ENCODE measurements at places on chromosomes 16 and 17. TPM values are rescaled to one million over a fixed set of nuclear protein-coding genes. Genes with fewer than 3 reads are reported as not detected.

- DNase-seq: no peak
Observed at GRCh38 chr16:76035689-76036088, 241.5 kb upstream of the CNTNAP4 start.

DNA sequence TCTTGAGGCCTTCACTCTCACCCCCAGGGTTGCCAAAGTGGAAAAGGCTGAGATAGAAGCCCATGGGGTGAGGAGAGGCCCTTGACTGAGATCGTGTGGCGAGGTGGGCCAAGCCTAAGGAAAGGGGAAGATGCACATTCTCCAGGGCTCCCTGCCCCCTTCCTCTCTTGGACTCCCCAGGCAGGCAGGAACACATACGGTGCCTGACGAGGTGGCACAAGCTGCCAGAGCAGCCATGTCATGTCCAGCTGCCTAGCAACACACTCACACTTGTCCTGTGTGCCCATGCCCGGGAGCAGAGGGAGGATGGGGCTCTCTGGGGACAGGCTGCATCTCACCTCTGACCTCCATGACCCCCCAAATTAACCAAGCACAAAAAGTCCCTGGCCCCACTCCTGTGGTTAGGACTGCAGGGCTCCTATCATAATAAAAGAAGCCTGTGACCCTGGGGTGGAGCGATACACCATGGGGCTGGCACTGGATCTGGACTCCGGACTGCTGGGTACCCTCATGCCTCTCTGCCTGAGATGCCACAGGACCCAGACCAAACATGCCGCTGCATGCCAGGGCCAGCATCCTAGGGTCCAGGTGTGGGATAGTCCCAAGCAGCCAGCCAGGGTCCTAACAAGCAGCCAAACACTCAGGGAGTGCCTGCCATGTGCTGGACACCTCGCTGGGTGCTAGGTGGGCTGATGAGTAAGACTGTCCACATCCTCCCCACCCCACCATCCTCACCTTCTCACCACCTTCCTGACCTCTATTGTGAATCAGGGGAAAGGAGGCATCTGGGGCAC is 2.6 kb downstream of the GIT1 start:
- DNase-seq: no peak

- no peak for DNase-seq
Observed at GRCh38 chr16:49967012-49967559, 57.9 kb upstream of the CNEP1R1 start.

DNA sequence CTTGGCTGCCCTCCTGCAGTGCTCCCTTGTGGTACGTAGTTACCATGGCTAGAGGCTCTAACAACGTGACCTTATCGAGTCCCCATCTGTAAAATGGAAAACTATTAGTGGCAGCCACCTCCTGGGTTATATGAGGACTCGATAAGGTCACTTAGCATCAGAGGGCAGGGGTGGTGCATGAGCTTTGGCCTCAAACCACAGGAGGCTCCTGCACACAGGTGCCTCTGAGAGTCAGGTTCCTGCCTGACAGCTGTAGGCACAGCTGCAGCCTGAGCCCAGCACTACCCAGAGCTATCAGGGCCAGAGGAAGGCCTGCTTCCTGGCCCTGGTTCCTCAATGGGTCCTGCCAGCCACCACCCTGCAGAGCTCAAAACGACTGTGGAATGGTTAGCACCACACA is 57.2 kb upstream of the SEC14L1 start:
- peak; percentile 47 for DNase-seq

GRCh38 chr16:84970447-84971127 is 40.7 kb downstream of the ZDHHC7 start:
- peak; percentile 82 for DNase-seq

DNA sequence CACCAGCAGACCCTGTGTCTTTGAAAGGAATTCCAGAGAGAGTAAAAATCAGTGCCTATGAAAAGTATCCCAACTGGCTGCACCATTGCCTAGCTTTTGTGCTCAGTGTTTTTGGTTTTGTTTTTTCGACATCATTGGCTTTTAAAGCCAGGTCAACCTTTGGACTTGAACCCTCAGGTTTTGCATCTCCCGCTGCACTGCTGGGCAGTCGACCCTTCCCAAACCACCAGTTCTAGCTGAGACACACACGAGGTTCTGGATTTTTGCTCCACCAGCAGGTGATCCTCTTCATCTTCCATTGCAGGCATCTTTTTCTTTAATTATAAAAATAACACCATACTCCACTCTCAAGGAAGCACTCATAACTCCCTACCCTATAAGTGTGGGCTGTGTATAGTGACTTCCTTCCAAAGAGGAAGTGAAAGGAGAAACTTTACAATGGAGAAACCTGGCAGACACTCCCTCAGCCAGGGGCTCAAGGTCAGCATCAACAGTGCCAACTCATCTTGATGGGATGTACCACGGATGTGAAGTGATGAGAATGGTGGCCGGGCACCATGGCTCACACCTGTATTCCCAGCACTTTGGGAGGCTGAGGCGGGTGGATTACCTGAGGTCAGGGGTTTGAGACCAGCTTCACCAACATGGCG is 57.8 kb downstream of the BMERB1 start:
- no peak for DNase-seq

DNA sequence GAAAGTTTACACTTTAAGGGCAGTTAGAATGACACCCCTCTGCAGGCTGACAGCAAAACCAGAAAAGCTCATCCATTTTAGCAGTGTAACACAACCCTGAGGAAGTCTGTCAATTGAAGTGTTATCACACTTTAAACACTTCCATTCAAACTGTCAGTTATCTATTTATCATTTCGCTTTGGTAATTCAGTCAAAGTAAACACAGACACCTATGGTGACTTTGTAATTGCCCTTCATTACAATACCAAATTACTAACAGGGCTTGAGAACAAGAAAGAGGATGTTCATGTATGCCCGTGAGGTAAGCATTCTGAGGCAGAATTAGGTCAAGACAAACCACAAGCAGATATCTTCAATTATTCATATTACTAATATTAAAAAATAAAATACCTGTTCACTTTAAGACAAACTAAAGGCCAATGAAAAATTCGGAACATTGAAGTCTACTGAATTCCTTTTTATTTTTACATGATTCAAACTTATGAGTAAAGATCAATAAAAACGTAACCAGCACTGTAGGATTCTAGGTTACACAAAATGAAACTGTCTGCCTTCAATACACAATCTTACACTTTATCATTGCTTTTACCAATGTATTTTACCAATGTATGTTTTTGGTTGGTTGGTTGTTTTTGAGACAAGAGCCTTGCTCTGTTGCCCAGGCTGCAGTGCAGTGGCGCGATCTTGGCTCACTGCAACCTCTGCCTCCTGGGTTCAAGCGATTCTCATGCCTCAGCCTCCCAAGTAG is 57.1 kb downstream of the BRIP1 start:
- DNase-seq: no peak

DNA sequence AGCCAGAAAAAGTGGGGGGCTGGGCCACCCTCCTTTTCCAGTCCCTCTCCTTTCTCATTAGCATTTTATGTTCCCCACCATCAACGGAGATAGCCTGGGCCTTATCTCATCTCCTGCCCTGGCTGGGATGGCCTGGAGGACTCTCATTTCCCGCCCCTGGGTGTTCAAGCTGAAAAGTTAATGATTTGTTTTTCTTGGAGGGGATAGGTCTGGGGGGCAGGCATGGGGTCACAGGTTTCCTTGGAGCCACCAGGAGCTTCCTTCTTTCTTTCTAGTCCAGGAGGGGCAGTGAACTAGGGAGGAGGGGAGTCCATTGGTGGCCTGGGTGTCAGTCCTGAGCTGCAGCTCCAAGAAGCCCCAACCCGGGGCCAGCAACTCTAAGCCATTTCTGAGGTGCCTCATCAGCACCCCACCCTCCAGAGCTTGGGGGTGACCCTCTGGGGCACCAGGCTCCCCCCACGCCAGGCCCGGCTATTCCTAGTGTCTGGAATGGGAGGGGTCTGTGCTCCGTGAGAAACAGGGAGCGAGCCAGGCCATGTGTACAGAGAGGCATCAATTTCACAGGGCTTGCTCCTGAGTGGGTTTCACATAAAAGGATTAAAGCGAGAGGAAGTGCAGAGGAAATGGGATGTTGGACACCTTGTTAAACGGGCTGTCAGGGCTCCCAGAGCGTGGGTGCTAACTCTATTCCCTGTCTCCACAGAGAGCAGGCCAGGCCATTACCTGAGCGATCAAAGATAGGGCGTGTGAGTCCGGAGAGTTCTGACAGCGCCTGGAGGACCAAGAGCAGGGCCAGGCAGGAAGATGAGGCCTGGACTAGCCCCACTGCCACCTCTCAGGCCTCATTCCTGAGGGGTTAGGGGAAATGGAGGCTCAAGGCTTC is 90.6 kb upstream of the LHX1 start:
- no peak for DNase-seq

DNA sequence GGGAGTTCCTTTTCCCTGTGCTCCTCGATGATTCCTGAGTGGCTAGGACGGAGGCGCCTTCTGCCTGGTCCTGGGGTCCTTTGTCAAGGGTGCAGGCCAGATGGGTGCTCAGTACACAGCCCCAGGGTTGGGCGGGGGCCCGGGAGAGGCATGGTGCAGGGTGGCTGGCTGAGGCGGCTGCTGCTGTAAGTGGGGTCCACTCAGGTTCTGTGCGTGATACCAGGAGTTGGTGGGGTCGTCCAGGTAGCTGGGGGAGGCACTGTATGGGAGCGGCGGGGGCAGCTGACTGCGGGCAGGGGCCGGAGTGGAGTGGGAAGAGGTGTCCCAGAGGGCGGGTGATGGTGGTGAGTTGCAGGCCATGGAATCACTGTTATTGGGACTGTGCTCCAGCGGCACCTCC is 3.6 kb downstream of the DLX3 start:
- no peak for DNase-seq

GRCh38 chr17:43823350-43824084 is 9.4 kb downstream of the MPP3 start:
- DNase-seq: peak; percentile 43

Gene TRPV3
- 0.20 TPM for total RNA-seq

Gene HOXB9
- total RNA-seq: 19.8 TPM

Gene AOC3
- 14.3 TPM for total RNA-seq

Gene TEDC2
- total RNA-seq: not detected

Gene TP53TG3B
- total RNA-seq: not detected

Gene STARD3
- total RNA-seq: 193 TPM

Gene NUPR1
- total RNA-seq: 85.6 TPM

Data from transverse colon (tissue), 4 donors.